ENCODE measurements at places on chromosomes 13 and 19.

GRCh38 chr19:16949496-16950023 lies 60.8 kb downstream of the F2RL3 start:
- no peak for DNase-seq

DNA sequence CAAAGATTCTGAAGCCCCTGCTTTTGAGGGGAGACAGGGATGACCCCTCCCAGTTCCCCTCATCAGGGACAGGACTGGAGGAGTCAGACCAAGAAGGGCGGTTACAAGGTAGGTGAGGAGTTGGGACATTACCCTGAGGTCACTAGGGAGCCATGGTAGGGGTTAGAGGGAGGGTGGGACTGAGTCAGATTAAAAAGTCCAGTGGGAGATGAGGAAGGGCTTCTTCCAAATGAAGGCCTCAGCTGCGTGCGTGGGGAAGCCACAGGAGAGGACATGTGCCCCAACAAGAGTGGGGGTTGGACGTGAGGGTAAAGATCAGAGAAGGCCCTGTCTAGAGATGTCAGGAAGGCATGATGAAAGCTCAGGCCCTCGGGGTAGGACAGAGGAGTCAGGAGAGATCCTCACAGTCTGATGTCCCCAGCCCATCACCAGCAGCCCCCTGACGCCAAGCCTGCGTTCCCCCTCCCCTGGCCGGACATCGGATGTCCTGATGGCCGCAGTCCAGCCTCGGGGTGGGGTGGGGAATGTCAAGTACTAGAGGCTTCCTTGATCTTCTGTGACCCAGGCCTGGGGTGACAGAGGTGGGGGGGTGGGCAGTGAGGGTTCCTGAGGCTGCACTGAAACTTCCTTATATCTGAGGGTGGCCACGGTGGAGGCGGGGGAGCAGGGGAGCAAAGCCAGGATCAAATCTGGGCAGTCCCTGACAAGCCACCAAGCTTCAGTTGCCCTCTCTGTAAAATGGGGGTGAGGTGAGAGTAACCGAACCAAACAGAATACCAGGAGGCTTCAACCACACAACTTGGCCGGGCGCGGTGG lies 6.5 kb upstream of the MFSD12 start:
- DNase-seq: no peak

- peak; percentile 17 for DNase-seq
Measured at GRCh38 chr13:39306639-39307589, 268.7 kb downstream of the NHLRC3 start.

DNA sequence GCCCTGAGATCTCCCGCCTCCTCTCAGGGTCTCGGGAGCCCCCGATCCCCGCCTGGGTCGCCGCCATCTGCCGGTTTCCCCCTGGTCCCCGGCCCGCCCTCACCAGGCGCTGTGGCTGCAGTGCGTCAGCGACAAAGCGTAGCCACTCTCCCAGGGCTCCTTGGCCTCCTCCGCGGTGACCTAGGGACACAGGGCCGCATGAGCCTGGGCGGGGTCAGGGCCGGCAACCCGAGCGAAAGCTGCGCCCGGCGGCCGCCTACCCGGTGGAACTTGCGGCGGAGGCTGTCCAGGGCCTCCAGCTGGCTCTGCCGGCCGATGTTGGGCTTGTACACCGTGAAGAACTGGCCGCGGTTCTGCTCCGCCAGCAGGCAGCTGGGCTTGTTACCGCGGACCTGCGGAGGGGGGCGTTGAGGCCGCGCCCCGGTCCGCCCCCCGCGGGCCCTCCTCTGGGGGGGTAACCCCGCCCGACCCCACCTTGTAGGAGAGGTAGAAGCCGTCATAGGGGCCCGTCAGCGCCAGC lies 5.3 kb downstream of the GPX4 start:
- no peak for DNase-seq

GRCh38 chr19:51699170-51699569 lies 6.0 kb downstream of the SPACA6 start:
- DNase-seq: no peak

DNA sequence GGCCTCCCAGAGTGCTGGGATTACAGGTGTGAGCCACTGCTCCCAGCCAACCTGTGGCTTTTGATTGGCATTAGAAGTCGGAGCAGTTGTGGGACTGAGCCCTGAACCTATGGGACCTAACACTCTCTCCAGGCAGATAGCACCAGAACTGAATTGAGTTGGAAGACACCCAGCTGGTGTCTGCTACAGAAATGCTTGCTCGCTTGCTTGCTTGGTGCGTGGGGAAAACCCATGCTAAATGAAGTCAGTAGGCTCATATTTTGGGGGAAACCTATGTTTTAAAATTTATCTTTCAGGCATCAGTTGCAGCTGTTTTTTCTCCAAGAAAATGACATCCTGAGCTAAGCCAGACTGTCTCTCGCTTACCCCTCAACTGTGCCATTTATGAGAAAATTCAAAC lies 158.5 kb upstream of the RFC3 start:
- no peak for DNase-seq

DNA sequence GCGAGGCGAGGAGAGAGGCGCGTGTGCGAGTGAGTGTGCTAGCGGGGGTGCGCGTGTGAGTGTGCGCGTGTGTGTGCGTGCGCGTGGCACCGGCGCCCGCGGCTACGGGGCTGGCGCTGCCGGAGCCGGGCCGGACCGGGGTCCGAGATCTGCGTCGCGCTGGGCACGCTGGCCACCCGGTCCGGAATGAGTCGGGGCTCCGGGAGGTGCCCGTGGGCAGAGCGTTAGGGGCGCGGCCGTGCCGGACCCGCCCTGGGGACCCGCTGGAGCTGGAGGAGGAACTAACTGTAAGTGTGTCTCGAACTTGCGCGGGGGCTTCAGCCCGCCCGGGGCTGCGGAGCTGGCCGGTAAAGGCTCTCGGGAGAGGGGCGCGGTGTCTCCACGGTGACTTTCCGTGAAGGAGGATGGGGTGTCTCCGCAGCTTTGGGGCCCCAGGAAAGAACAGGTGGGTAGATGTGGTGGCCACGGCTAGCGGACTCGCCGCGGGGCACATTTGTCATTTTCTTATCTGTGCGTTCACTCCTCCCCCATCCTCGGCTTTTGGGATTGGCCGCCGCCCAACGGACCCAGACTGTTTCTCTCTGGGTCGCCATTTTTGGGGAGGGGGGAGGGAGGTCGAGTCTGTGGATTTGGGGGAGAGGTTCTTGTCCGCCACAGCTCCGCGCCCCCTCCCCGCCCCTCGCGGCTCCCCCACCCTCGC lies 10.1 kb upstream of the SOX1 start:
- DNase-seq: no peak

Data from stimulated activated CD4-positive, alpha-beta T cell treated with anti-CD3 and anti-CD28 coated beads, Interleukin-4, amount 100 ng/mL, for 1 hour (primary cell).